ENCODE measurements at places on chromosomes 5 and 9. TPM values are rescaled to one million over a fixed set of nuclear protein-coding genes. Genes with fewer than 3 reads are reported as not detected.
A peak's percentile ranks its signal among the peaks of the same experiment; 100 is the strongest.

DNA sequence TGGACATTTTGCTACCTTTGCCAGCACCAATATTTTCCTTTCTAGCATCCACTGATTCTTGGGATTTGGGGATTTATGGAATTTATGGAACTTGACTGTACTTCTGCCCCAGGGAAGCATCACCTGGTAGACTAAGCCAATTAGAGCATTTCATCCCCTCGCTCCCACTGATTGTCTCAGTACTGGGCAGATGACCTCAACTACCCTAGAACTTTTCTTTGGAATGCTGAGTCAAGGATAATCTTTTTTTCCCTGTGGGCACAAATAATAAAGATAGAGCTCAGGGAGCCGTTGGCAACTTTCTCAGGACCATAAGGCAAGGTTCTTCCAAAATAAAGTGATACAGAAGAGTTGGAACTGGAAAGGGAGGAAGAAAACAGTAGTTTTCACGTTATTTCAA, 438.4 kb downstream of the PLK2 start:
- H3K4me3 ChIP-seq: no peak overlapping the region
- H3K27me3 ChIP-seq: no peaks in the 10 kb centered on the region

DNA sequence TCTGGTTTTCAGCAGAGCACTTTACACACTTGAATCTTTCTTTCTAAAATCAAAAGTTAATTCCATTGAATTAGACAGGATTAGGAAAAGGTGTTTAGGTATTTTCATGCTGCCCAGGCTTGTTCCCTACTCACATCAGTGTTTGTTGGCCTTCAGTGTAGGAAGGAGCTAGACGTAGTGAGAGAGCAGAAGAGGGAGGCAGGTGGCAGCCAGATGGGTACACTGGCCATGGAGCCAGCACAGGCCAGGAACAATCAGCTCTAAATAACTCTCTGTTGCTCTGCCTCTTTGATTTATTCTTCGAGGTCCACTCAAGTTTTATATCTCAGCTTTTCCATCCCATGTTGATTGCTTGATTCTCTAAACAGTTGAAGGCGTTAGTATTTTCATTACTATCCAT, 529.6 kb downstream of the PSAT1 start:
- H3K27ac ChIP-seq: no peak overlapping the region
- H3K4me3 ChIP-seq: no peak overlapping the region
- H3K27me3 ChIP-seq: no peaks in the 10 kb centered on the region
- DNase-seq: no peak
- no peaks in the 10 kb centered on the region for H3K4me1 ChIP-seq
- no peaks in the 10 kb centered on the region for H3K36me3 ChIP-seq

DNA sequence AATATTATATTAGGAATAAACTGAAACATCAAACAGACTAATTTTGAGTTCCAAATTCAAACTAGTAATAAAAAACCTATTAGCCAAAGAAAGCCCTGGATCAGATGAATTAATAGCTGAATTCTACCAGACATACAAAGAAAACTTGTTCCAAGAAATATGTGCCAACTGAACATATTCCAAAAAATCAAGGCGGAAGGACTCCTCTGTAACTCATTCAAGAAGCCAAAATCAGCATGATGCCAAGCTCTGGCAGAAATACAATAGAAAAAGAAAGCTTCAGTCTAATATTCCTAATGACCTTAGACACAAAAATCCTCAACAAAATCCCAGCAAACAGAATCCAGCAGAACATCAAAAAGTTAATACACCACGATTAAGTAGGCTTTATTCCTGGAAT, 619.1 kb upstream of the COX7C start:
- no peaks in the 10 kb centered on the region for H3K27me3 ChIP-seq
- H3K4me3 ChIP-seq: no peak overlapping the region
- no peak for DNase-seq
- H3K27ac ChIP-seq: no peak overlapping the region

GRCh38 chr5:174725991-174726601, 1.7 kb downstream of the MSX2 start:
- DNase-seq: no peak
- H3K27ac ChIP-seq: no peak overlapping the region
- H3K36me3 ChIP-seq: no peaks in the 10 kb centered on the region
- H3K4me3 ChIP-seq: no peak overlapping the region

DNA sequence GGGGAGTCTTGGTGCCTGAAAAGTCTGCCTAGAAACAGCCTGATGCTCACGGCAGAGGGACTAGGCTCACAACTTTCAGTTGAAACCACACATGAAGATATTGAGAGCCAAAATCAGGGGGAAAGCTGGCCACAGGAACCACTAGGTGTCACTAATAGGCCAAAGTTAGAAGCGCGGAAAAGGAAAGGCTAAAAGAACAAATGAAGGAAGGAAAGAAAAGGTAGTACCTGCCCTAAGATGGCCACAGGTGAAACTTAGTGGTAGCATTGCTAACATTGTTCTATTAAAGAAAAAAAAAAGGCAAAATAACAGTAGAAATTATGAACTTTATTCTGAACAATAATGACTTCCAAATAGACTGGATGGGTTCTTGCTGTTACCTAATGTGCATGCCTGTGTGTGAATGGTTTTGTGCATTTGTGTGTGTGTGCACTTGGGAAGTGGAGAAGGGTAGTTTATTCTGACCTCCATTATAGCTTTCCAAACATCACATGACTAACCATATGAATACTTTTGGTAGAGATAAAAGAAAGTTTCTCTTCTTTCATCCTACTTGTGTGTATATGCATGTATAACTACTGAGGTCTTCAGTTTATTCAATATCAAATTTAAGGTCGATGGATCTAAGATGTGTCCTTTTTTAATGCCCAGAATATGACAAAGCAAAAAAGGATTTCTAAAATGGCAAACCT, 2.1 kb upstream of the RFESD start:
- no peaks in the 10 kb centered on the region for H3K27me3 ChIP-seq
- H3K36me3 ChIP-seq: no peaks in the 10 kb centered on the region
- H3K4me1 ChIP-seq: peaks cover 16% of the 10 kb centered on the region
- DNase-seq: peak; percentile 40
- H3K4me3 ChIP-seq: no peak overlapping the region

Gene NXNL2
- total RNA-seq: 8.7 TPM

Gene C1QTNF2
- total RNA-seq: 0.20 TPM

Measured in PC-9 (cell line).